ENCODE measurements at places on chromosomes 6 and 20.

GRCh38 chr20:35991142-35991771 is 22.9 kb downstream of the CNBD2 start:
- DNase-seq, result no peak

- no peak for DNase-seq
Observed at GRCh38 chr6:53752856-53753255, 41.9 kb upstream of the LRRC1 start.

DNA sequence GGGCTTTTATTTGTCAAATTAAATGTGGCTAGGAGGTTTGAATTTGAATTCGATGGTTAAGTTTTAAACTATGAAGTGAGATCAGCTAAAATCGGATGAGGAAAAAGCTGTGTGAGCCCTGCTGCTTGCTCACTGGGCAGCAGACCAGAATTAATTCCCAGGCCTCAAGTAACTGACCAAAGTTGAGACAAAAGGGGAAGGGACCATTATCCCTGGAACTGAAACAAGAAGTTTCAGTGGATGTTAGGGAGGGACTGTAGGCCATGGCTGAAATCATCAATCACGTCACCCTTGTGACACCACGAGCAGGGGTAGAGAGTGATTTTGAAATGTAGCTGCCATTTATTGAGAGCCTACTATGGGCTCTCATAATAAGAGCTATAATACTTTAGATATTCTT is 7.0 kb upstream of the PRSS35 start:
- DNase-seq, result no peak

DNA sequence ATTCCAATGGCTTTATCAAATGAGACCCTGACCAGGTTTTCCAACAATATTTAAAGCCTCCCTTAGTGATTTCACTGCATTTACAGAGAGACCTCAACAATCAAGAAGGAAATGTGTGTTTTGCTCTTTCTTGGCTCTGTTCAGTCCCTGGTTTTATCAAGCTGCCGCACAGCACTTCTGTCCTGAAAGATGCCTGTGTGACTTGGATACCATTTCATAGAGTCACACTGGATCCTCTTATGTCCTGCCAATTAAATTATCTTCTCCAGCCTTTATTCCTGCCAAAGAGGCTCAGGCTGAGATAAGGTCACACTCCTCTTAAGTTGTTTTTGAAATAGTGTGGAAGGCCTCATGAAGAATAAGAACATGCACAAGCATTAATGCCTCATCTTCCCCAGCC is 197.0 kb upstream of the RNF217 start:
- no peak for DNase-seq
